ENCODE measurements at places on chromosomes 5 and 9.

DNA sequence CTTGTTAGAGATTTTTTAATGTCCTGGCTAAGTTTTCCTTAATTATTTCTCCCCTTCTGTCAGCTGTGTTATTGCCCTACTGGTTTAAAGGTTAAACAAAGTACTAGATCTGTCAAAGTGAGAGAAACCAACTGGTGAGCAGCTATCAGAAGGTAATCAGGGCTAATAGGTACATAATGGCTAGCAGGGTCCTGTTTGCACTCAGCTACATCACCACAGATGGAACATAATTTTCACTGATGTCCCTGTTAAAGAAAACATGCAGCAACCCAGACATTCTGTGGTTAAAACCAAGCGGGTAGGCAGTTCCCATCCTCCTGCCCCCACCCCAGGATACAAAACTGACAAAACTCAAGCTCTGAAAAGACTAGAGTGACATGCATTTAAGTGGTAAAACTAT, 473.9 kb downstream of the NR2F1-AS1 start:
- no peak for DNase-seq

- DNase-seq, result no peak
Measured at GRCh38 chr5:58722160-58722559, 139.3 kb downstream of the RAB3C start.

DNA sequence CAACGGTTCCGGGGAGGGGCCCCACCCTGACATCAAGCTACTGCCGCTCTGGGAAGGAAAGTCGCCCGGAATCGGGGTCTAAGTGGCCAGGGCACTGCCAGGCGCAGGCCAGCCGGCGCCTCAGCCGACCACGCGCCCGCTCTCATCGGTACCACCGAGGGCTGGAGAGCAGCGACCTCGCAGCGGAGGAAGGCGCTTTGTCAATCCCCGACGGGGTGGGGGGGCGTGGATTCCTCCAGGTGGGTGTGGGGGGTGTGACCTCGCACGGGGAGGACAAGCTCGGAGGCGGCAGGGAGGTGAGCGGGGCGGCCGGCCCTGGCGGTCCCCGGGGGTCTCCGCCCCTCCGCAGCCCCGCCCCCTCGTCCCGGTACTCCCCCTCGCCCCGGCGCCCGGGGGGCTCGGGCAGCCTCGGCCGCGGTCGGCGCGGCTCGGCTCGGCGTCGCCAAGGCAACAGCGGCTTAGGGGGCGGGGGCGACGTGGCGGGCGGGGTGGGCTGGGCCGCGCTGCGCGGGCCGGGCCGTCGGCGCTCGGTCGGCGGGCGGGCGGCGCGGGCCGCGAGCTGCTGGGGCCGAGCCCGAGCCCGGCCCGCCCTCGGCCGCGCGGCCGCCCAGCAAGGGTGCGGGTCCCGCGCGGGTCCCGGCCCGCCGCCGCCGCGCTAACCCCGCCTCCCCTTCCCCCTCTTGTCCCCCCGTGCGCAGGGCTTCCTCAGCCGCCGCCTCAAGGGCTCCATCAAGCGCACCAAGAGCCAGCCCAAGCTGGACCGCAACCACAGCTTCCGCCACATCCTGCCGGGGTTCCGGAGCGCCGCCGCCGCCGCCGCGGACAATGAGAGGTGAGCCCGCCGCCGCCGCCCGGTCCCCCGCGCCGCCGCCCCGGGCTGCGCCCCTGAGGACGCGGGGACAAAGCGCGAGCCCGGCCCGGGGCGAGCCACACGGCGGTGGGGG, 47.5 kb downstream of the DAB2IP start:
- DNase-seq, result peak; percentile 77

- DNase-seq, result no peak
Measured at GRCh38 chr9:15421990-15422371, 695 bp upstream of the SNAPC3 start.

GRCh38 chr5:157165668-157166067, 396 bp downstream of the GARIN3 start:
- DNase-seq, result no peak

DNA sequence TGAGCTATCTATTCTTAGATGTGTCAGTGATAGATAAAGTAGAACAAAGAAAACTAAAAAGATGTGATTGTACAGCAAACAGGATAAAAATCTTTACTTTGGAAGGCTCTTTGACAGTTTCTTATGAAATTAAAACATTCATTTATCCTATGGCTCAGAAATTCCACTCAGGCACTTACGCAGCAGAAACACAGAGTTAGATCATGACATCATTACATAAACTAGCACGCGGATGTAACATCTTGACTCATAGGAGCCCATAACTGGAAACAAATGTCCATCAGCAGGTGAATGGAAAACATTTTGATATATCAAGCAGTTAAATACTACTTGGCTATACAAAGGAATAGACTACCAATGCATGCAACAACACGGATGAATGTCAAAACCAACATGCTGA, 45.3 kb downstream of the ICE1 start:
- no peak for DNase-seq

DNA sequence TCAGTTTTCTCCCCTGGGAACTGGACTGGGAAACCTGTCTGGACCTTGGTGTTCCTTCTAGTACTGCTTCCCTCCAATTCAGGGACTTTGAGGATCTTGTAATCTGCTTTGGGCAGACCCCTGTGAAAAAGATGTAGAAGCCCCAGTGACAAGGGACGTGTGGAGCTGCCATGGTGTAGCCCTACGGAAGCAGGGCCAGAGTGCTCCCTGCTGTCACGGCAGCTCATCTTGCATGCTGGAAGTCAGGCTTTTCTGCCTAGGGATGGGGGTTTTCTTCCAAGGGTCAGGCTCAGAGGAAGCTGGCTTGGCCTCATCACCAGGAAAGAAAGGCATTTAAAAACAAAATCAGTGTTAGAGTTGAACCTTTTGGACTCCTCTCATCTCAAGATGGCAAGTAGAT, 86.4 kb downstream of the AMBP start:
- no peak for DNase-seq

DNA sequence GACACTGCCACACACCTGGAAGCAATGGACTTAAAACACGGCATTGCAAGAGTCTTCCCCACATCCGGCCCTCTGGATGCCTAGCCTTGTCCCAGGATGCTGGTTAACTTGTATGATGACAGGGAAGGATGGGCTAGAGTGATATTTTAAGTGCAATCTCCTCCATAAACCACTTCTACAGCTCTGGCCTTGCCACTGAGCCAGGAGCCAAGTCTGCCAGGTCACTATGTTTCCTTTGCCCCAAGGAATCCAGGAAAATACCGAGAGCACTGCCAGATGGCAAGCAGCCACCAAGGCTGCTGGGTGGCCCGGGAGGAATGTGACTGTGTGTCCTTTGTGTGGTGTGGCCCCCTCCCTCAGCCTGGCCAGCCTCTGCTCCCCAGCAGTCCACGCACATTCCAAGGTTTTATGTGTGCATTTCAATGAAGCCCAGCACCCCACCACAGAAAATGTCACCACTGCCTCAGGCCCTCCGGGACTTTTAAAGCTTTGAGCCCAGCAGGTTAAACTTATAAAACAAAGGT, 106.0 kb downstream of the FRMD3 start:
- peak; percentile 82 for DNase-seq

- DNase-seq, result no peak
Measured at GRCh38 chr9:37486256-37486615, 488 bp downstream of the POLR1E start.

GRCh38 chr9:89845862-89846261, 241.1 kb downstream of the GADD45G start:
- DNase-seq, result no peak

DNA sequence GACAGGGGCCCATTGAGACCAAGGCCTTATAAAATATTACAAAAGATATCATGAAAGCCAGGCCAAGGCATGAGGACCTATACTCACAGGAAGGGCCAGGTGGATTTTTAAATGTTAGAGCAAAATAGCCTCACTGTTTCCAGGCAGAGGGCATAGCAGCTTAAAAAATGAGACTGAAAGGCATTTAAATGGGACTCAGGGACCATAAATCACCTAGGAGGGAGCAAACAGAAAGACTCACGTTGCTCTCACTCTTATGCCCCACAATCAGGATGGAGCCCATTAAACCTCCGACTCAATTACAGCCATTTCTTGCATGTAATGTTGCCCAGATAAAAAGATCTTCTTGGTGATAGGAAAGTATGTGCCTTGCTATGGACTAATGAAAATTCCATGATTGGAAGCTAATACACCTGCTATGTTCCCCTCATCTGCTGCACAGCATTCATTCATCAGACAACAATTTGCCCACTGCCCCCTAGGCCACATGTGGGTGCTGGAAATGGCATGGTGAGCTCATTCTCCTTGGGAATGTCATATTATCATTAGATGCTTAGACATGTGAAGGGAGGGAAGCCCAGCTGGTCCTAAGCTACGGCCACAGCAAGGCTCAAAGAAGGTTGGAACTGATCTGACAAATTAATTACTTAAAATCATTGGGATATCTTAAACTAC, 128.6 kb upstream of the GRIA1 start:
- no peak for DNase-seq

GRCh38 chr5:15304066-15304731, 195.8 kb upstream of the FBXL7 start:
- DNase-seq, result no peak

GRCh38 chr9:126902210-126902609, 12.4 kb upstream of the RALGPS1 start:
- no peak for DNase-seq

DNA sequence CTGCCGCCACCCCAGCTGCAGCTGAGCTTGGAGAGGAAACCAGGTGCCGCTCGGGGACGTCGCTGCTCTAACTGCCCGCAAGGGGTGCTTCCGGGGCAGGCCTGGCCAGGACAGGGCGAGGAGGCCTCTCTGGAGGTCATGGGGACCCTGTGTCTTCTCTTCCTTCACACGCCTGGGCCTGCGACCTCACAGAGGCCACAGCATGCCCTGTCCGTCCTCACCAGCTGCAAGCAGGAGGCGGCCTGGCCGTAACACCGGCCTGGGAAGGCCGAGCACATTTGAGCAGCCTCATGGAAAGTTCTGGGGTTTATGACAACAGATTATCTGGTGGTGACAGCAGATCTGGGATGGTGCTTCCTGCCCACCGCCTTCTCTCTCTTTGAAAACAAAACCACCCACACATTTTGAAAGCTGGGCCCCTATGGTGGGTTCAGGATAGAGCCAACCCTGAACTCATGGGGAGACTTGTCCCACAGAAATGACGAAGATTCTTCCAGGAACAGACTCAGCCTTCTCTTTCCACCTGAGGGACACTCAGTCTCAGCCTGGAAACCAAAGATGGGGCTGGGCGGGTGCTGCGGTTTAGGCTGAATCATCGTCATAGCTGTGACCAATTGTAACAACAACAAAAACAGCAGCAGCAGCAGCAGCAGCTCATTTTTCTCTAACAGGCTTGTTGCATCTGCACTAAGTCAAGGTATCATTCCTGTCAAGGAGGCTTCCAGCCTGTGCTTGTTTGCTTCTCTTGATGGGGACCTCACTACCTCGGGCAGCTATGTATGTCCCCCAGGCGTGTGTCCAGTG, 99.6 kb upstream of the RAPGEF1 start:
- DNase-seq, result no peak

DNA sequence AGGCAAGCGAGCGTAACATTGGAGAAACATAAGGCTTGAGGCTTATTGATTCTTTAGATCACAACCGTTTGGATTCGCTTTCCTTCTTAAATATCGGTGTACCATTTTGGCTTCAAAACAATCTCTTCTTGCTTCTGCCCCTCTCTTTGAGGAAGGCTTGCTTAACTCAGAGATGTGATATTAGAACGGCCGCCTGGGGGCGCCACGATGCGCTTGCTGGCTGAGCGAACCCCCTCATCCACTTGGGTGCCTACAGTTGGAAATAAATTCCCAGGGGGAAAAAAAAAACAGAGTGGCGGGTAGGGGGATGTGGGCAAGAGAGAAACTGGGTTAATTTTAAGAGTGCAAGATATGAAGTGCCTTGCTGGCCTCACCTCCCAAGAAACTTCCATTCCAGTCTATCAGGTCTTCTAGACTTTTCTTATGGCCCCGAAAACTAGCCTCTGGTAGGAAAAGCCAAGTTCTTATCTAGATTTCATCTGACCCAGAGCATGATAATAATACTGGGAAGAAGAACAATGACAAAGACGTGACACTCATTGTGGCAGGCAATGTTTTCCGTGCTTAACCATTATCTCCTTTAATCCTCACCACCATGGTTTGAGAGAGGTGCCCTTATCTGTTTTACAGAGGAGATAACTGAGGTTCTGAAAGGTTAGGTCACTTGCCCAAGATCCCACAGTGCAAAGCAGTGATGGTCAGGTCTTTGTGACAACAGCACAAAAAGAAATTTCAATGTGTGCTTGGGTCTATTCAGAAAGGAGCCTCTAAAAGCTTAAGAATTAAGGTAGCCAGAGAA, 115.8 kb downstream of the DPYSL3 start:
- DNase-seq, result no peak

DNA sequence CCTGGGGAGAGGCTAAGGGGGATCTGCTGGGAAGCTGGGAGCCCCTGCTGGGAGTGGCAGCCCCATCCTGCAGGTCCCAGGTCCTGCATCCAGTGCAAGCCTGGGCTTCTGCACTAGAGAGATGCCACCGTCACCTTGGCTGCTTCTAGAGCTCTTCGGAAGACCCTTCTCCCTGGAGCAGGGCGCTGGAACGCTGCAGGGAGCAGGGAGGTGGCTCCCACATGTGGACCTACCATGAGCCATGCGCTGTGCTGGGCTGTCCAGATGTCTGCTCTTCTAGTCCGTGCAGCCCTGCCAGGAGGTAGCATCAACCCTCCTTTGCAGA, 90.9 kb upstream of the PHYKPL start:
- no peak for DNase-seq

DNA sequence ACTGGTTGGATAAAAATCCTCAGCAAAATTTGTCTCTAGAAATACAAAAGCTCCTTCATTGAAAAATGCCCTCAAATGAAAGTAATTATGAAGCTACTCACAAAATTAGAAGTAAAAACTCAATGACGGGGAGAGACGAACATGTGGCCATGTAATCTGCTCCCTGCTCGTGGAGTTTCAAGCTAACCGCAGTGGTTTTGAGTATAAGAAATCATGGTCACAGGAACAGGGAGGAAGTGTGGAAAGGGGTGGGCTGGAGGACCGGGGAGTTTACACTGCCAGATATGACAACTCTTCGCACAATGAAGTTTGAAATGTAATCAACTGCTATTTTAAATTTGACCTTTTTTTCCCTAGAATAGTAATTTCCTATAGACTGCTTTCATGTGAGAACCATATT, 765.4 kb upstream of the DMAC1 start:
- DNase-seq, result no peak

DNA sequence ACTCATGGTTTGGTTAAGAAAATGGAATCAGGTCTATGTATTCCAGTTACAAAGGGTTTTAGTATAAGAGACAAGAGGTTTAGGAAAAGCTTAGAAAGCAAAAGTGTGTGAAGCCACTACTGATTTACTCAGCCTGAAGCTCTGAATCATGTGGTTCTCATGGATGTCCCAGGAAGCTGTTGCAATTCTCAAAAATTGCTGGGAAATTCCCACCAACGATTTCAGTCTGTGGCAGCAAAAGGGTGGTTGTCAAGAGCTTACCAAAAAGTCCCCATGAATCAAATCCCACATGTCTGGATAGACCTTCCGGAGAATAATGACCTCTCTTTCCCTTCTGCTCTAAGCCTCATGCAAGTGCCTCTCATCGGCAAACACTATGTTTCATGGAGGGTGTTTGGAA, 929.9 kb downstream of the TLE4 start:
- no peak for DNase-seq

Measured in left ventricle myocardium inferior (tissue), 1 donor.